ENCODE measurements at places on chromosomes 12 and 14. TPM values are rescaled to one million over a fixed set of nuclear protein-coding genes. Genes with fewer than 3 reads are reported as not detected.

Gene PTPN6
- total RNA-seq, result not detected

Gene PTPRO
- total RNA-seq, result 2.0 TPM

Gene HOXC13
- total RNA-seq, result not detected

Gene KRT2
- not detected for total RNA-seq

Gene SPIC
- total RNA-seq, result not detected

Gene SLC38A4
- 0.26 TPM for total RNA-seq

Gene RND1
- 0.62 TPM for total RNA-seq

Gene PLEK2
- total RNA-seq, result 2.2 TPM

All from aortic smooth muscle cell (primary cell).